GM23338 (cell line): ENCODE measurements at places on chromosomes 11 and 22. TPM values are rescaled to one million over a fixed set of nuclear protein-coding genes. Genes with fewer than 3 reads are reported as not detected.

GRCh38 chr22:22507743-22508273 is 734 bp downstream of the ZNF280B start:
- peak; percentile 33 for DNase-seq

Gene LDHAL6A
- 0.59 TPM in 1 of 2 replicates, not detected in the other for total RNA-seq

- DNase-seq, result no peak
Observed at GRCh38 chr11:104484804-104485554, 321.0 kb upstream of the PDGFD start.

GRCh38 chr11:68825571-68825970 is 16.1 kb downstream of the CPT1A start:
- DNase-seq, result peak; percentile 46

Gene OR8D1
- total RNA-seq, result not detected in 2 replicates
